ENCODE measurements at places on chromosomes 11 and 22.

DNA sequence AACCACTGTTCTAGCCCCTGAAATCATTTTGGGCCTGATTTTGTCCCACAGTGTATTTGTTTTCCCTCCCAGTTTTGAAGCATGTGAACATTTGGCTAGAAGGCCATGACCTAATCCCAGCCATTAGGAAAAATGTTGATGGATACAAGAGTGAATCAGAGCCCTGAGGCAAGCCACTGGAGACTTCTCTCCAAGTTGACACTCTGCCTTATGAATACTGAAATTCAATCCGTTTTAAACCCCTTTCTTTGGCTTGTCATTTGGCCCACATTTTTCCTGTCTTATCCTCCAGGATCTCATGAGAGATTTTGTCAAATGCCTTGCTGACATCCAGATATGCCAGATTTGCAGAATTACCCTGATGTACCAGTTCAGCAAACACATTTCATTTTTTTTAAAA, 158.8 kb downstream of the FAT3 start:
- DNase-seq = no peak

DNA sequence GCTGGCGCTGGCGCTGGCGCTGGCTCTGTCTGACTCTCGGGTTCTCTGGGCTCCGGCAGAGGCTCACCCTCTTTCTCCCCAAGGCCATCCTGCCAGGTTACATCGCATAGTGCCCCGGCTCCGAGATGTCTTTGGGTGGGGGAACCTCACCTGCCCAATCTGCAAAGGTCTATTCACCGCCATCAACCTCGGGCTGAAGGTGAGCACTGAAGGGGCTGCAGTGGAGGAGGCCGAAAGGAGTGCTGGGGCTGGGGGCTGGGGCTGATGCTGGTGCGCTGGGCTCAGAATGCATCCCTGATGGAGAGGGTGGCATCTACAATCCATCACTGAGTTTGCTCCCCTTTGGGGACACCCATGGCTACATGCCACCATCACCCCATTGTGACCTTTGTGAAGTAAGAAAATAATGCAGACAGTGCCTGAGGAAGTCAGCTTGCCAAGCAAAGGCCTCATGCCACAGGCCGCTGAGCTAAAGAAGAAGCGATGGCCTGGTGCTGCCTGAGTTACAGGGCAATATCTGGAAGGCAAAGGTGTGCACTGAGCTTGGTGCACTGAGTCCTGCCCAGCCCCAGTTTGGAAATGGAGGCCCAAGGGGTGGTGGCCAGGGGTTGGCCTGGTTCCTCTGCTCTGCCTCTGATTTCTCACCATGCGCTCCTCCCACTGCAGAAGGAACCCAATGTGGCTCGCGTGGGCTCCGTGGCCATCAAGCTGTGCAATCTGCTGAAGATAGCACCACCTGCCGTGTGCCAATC, 620 bp downstream of the SMPD1 start:
- no peak for DNase-seq

GRCh38 chr11:27696115-27696514, 4.1 kb downstream of the BDNF start:
- no peak for DNase-seq

GRCh38 chr11:2590131-2590964, 109.4 kb downstream of the KCNQ1OT1 start:
- DNase-seq = no peak

- no peak for DNase-seq
These were observed 12.1 kb downstream of the GAL3ST1 start for GRCh38 chr22:30562366-30562765.

All from NCI-H1105 (cell line).